ENCODE measurements at places on chromosomes 11 and 22. TPM values are rescaled to one million over a fixed set of nuclear protein-coding genes. Genes with fewer than 3 reads are reported as not detected.

NLRP6 gene
- not detected for polyA plus RNA-seq

GLB1L3 gene
- polyA plus RNA-seq: not detected

HEPN1 gene
- polyA plus RNA-seq: not detected

GRCh38 chr11:113332023-113332422 lies 17.6 kb downstream of the TTC12 start:
- no peak for DNase-seq

- no peak for DNase-seq
These were observed 27.1 kb upstream of the TOP3B start for GRCh38 chr22:22009661-22010060.

DNA sequence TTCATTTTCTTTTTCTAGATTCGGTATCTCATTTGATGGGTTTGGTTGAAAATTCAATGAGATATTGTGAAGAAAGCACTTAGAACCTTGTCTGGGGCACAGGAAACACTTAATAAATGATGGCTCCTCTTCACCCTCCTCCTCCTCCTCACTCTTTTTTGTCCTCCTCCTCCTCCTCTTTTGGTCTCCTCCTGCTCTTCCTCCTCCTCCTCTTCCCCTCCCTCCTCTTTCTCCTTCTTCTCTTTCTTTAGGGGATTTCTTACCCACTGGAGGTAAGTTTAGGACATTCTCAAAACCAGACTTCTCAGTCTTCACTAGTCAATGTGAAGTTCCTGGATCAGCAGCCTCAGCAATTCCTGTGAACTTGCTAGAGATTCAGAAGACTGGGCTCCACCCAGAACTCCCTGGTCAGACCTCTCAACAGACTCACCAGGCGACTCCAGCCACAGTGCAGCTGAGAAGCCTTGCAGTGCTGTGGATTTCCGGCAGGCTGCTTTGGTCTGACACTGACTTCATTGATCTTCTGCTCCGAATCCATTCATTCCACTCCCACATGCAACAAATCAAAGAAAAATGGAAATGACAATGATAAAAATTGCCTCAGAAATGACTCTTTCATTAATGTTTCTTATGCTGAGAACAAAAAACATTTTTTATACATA lies 368.6 kb upstream of the B3GAT1 start:
- no peak for DNase-seq

GRCh38 chr11:123472236-123472935 lies 42.3 kb downstream of the GRAMD1B start:
- DNase-seq: no peak

- no peak for DNase-seq
These were observed 501.3 kb upstream of the TENM4 start for GRCh38 chr11:79942090-79942489.

- DNase-seq: no peak
These were observed 7.7 kb downstream of the KCTD21 start for GRCh38 chr11:78180751-78181150.

CCDC15 gene
- polyA plus RNA-seq: 0.27 TPM
